Activated naive CD8-positive, alpha-beta T cell treated with anti-CD3 and anti-CD28 coated beads, Interleukin-2, amount 10 ng/mL, durations not matched to agents 7 days and 5 days (primary cell): ENCODE measurements at places on chromosomes 2 and 18. TPM values are rescaled to one million over a fixed set of nuclear protein-coding genes. Genes with fewer than 3 reads are reported as not detected.

GRCh38 chr2:85470850-85471800 lies 52.6 kb downstream of the SH2D6 start:
- DNase-seq = no peak

GRCh38 chr2:227450926-227451654 lies 20.9 kb upstream of the AGFG1 start:
- DNase-seq = no peak

- no peak for DNase-seq
These were observed 49.9 kb downstream of the KLF7 start for GRCh38 chr2:207115715-207116364.

DNA sequence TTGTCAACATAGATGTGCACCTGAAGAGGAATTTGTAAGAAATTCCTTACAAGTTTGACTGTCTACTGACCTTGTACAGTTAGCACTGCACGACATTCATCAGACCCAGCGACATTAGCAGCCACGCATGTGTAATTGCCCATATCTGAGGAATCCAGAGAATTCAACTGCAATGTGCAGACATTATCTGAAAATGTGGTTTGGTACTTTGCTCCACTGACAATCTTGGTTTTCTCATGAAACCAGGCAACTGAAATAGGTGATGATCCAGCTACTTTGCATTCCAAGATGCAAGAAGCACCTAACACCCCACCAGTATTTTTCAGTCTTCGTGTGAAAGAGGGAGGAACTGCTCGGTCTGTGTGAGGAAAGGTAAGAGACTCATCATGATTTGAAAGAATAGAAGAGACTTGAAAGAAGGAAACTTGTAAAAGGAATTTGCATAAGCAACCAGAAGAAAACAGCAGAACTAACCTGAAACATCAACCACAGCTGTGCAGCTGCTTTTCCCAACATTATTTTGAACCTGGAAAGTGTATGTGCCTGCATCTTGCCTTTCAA lies 83.4 kb downstream of the TTN start:
- DNase-seq = no peak

- DNase-seq = no peak
These were observed at the start of gene CAPN14 for GRCh38 chr2:31217465-31218200. CAPN14 (minus strand) TSS chr2:31217515; CDS start chr2:31205447, 12,068 bp downstream.

GRCh38 chr2:160835166-160835565 lies 325.1 kb upstream of the TANK start:
- DNase-seq = no peak

The BOLA3 gene
- total RNA-seq = 53.8 TPM

- no peak for DNase-seq
These were observed 146.7 kb downstream of the MREG start for GRCh38 chr2:215866606-215867005.

DNA sequence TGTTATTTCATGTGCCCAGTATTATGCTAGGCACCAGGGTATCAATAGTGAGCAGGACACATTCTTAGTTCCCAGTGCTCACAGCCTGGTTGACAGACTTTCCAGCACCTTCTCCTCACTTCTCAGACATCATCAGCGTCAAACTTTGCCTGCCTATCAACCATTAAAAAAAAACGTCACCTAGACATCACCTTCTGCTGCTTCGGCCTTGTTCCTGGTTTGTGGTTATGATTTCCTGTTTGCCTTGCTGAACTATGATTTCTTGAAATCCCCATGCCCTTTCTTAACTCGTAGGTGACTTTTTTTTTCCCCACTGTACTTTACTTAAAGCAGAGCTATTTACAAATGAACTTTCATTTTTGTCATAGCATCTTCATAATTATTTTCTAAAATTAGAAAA lies 60.4 kb upstream of the NABP1 start:
- DNase-seq = no peak

The CYP27A1 gene
- 4.7 TPM for total RNA-seq

DNA sequence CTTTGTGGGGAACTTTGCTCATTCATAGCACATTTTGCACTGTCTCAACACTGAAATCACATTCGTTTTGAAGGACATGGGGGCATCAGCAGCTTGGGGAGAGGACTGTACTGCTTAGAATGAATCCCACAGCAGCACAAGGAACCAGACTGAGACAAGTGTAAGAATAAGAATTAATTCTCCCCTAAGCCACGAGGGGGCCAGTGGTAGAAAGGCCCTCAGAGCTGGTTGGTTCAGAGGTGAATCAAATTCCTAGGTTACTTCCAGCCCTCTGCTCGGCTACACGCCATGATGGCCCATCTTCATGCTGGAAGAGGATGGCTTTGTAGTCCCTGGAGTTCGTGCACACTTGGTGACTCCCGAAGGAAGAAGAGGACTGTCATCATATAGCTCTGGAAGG lies 12.0 kb upstream of the MC5R start:
- no peak for DNase-seq

DNA sequence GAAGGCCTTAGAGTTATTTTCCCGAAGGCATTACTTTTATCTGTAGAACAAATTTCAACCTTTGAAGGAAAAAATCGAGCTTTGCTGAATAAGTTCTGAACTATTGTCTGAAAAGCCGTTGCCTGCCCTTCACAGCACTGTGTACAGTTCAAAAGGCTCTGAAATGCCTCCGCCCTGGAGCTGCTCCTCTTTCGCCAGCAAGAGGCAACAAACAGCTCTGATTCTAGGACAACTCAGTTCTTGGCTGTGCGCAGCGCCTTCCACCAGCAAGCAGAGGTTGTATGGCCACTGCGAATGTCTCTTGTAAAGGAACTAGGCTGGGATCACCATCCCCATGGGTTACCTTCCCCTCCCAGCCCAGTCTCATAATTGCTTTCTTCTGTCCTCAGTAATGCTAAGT lies 308.5 kb downstream of the GBX2 start:
- DNase-seq = no peak

The C2orf81 gene
- total RNA-seq = 5.8 TPM

DNA sequence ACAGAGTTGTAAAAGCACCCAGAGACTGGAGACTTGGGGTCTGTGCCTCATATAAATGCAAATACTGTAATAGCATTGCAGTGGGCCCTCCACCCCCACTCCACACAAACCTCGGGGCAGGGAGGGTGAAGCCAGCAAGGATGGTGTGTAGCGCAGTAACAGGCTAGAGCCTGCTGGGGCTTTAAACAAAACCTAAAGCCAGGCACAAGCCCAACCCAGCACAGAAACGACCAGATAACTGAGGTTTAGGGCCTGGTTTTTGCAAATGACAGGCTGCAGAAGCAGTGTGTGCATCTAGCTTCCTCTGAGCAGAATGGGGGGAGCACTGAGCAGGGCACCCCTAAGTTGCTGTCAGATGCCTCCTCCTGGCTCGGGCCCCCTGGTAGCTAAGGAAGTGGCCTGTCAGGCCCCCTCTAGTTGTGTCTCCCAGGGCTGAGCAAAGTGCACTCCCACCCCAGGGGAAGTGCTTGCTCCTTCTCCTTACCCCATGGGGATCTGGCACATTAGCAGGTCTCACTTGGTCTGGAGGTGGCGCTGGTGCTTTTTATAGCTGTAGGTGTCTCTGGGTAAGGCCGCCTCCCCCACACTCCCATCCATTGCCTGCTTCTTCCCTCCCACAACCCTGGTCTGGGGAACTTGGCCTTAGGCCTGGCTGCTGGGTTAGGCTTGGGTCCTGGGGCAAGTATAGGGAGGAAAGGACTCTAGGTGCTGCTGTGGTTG lies 135.1 kb downstream of the CELF4 start:
- no peak for DNase-seq

- DNase-seq = no peak
These were observed 247.4 kb downstream of the MYO3B start for GRCh38 chr2:170425281-170425751.

The ORMDL1 gene
- total RNA-seq = 105 TPM

The CYP1B1 gene
- total RNA-seq = 9.7 TPM

- DNase-seq = no peak
These were observed 31.4 kb downstream of the KCNJ13 start for GRCh38 chr2:232744963-232745362.

The MIB1 gene
- 40.8 TPM for total RNA-seq

DNA sequence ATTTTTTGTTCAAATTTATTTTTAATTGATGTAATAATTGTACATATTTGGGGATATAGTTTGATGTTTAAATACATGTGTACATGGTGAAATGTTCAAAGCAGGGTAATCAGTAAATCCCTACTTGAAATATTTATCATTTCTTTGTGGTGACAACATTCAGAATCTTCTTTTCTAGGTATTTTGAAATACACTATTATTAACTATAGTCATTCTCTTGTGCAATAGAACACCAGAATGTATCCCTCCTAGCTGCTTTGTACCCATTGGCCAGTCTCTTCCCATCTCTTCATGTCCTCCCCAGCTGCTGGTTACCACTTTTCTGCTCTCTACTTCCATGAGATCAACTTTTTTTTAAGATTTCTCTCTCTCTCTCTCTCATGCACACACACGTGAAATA lies 126.5 kb downstream of the ZNF407 start:
- DNase-seq = no peak

- no peak for DNase-seq
These were observed 71.4 kb upstream of the LAPTM4A start for GRCh38 chr2:20122864-20123263.

DNA sequence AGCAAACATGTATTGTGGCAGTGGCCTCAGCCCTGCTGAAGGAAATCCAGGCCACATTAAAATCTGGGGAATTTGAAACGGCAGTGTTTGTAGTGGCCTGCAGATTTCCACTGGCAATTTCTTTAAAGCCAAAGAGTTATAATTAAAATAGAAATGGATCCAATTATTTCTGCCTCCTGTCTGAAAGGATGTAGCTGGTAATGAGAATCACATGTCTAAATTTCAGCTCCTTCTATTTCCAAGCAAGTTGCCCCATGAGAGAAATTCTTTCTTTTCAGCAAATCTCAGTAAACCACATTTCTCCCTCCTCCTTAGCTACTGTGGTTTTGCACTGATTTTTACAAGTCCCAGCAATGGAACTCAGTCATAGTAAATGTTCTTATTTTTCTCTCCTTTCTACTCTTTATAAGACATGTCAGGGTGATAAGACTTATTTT lies 55.4 kb upstream of the ZNF396 start:
- no peak for DNase-seq

DNA sequence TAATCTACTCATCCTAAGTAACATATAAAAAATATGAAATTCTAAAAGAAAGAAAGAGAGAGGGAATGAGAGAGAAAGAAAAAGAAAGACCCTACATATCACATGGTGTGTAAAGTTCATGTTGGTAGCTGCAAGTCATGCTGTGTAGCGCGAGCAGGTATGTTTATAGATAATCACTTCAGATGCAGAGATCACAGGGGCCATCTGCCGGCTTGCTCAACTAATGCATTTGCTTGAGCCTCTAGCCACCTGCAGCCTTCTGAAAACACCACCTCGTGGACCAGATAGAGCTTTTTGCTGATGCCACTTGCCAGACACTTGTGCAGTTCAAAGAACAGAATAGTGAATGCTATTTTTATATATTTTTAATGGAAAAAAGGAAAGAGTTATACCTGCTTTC lies 37.6 kb downstream of the CDH7 start:
- no peak for DNase-seq

DNA sequence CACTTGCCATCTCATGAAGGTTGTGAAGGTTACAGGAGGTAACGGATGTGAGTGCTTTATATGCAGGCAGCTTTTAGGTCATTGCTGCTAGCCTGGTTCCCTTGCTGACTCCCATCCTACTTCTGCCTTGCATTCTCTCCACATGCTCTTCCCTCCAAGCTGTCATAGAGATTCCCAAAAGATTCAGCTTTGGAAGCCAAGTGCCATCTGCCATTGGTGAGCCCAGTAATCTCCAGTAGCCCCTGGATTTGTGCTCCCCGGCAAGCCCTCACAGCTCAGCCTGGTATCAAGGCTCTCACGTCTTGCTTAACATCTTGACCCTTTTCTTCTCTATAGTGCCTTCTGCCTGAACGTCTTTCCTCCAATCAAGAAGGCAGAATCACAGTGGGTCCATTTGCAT lies 61.6 kb downstream of the MYT1L start:
- no peak for DNase-seq

DNA sequence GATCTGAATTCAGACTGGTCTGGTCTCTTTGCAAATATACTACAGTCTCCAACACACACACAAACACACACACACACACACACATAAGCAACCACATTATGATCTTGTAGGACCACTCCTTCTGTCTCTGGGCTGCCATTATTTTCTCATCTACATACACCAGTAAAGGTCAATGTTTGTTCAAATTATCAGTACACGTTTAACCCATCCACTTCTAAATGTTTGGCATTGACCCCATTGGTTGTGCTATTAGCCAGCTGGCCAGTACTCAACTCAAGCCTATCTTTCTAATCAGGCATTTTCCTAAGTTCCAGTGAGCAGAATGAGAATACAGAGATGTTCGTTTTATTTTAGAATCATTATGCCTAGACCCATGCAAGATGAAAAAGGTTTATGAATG lies 186.4 kb downstream of the CNTNAP5 start:
- DNase-seq = no peak

- no peak for DNase-seq
These were observed 50.7 kb downstream of the SLC14A2 start for GRCh38 chr18:45666006-45666405.

DNA sequence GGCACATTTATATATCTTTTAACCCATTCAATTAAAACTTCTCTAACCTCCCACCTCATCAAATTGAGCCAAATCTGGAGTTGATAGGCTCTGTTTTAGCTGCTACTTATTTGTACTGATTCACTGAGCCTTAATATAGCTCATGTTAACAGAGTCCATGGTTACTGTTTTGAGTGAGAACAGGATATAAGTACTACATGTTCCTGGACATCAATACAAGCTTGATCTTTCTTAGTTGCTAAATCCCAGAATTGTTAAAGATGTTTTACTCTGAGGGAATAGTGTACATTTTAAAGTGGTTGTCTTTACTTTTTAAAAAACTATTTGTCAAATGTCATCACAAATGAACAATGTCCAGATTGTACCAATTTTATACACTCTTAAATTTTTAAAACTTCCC lies 157.7 kb downstream of the RPRM start:
- no peak for DNase-seq

GRCh38 chr2:151029406-151030157 lies 232.1 kb downstream of the RBM43 start:
- no peak for DNase-seq

DNA sequence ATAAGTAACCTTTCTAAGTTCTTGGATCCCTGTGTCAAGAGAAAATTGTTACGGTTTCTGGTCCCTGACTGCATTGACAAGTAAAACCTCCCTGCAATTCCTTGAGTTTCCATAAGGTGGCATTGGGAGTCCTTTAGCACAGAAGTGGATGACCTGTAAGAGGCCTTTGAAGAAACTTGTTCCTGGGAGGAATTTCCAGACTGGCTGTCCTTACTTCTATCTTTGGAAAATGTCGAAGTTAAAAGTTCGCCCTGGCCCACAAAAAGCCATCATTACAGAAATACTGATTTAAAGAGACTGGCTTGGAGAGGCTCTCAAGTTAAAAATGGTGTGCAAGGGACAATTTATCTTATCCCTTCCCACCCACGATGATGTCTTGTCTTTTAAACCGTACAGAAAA lies 218.4 kb downstream of the CDH20 start:
- DNase-seq = no peak

DNA sequence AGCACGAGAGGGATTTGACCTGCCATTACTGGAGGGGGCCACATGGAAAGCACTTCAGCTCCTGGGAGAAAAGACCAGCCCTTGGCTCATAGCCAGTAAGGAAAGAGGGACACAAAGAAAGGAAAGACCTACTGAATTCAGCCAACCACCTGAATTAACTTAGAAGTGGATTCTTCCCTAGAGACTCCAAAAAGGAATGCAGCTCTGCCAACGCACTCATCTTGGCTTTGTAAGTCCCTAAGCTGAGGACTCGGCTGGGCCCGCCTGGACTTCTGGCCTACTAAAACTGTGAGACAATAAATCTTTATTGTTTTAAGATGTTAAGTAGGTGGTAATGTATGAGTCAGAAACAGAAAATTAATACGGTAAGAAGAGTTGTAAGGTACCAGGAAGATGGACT lies 11.5 kb downstream of the ATF2 start:
- no peak for DNase-seq

The CYP27C1 gene
- not detected for total RNA-seq

GRCh38 chr18:70195852-70196434 lies 9.5 kb downstream of the RTTN start:
- no peak for DNase-seq
